ENCODE measurements at places on chromosomes 2 and 18. TPM values are rescaled to one million over a fixed set of nuclear protein-coding genes. Genes with fewer than 3 reads are reported as not detected.

DNA sequence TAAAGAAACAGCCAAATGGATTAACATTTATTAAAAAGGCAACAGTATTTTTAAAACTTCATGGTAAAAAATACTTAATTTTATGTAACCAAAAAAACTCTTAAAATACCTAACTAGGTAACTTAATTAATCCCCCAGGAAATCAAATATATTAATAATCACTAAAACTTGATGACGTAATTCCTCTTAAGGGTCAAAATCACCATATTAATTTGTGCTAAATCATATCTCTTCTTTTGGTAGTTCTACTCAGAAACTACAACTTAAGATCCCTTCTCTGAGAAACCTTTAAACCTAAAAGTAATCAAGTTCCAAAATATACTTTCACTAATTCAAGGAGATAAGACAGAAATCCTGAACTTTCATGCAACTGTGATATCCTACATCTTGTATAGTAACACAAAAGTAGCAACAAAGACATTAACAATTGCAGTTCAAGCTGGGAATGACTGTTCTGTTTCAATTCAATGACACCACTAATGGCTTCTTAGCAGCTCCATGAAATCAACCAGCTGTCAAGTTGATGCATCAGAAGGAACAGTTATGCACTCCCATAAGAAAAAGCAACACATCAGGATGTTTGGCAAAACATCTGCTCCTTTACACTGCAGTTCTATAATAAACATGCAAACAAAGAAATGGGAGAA, 4.0 kb downstream of the BAZ2B start:
- no peak for DNase-seq

- no peak for DNase-seq
Measured at GRCh38 chr2:23586741-23587306, 201.8 kb downstream of the KLHL29 start.

DNA sequence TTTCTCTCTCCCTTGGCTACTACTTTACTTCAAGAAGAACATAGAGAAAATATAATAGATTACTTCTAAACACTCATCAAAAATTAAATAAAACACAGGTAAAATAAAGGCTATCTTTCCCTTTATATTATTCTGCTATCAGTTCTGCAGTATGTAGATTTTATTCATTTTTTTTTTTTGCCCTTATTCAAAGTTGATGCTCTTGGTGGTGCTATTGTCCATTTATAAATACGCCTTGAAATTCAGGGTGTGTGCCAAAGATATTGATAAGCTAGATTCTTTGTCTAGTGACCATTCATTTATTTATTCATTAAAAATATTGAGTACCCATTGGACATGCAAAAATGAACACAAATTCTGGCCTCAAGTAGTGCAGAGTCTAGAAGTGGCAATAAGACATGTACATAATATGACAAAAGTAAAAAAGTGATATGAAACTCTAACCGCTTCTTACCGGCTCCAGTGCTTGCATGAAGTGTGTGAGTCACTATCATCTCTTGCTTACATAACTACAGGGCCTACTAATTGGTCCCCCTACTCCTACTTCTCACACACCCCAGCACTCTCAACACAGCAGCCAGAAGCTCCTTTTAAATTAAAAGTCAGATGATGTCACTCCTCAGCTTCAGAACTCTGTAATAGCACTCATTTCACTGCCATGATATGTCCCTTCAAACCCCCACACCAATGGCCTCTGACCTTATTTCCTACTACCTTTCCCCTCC, 208.3 kb upstream of the FANCL start:
- no peak for DNase-seq

- no peak for DNase-seq
Measured at GRCh38 chr2:105903051-105903674, 158.5 kb downstream of the NCK2 start.

GRCh38 chr2:239668042-239668441, 267.2 kb upstream of the HDAC4 start:
- DNase-seq = no peak

GRCh38 chr2:204730603-204731002, 185.3 kb downstream of the PARD3B start:
- no peak for DNase-seq

GRCh38 chr2:114400890-114401289, 41.6 kb upstream of the DPP10 start:
- no peak for DNase-seq

DNA sequence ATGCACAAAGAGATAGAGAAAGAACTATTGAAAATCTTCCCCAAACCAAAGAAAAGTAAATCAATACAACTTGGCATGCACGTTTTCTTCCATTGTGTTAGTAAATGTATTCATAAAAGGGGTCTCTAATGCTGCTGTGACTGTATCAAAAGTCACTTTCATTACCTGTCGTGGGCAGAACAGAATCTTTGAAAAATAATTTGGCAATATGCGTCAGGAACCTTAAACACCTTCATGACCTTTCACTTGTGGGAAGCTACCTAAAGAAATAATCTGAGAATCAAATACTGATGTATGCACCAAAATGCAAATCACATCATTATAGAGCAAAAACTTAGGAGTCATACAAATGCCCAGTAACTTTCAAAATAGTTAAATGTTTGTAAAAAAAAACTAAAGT, 105.3 kb downstream of the ARL4C start:
- no peak for DNase-seq

DNA sequence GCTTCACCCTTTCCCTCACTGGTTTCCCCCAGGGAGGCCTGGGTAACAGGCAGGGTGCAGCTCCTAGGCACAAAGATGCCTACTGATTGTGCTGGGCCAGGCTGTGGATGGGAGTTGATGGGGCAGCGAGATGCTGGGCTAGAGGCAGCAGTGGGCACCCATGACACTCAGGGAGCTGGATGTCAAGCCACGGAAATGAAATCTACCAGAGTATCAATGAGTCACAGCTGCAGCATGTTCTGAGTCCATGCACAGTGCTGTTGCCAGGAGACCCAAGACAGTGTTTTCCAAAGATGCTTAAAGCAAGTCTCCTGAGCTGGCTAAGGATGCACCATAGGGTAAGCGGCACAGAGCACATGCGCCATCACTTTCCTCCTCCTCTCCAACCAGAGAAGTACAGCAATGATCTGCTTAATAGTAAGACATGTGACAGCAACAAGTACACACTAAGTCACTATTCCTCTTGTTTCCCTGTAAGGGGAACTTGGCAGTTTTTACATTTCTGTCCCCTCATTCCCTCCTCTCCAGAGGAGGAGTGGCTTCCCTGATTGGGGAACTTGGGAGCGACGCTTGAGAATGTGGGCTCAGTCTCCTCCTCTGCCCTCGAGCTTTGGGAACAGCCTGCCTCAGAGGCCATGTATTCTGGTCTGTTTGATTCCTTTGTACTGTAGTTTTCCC, 57.2 kb downstream of the CDC42EP3 start:
- DNase-seq = no peak

- no peak for DNase-seq
Measured at GRCh38 chr18:44897816-44898215, 217.1 kb downstream of the SETBP1 start.

- DNase-seq = peak; percentile 78
Measured at GRCh38 chr2:126657636-126658318, 1.8 kb downstream of the GYPC start.

- DNase-seq = no peak
Measured at GRCh38 chr18:24443870-24444269, 16.6 kb upstream of the HRH4 start.

- DNase-seq = no peak
Measured at GRCh38 chr18:5166606-5167280, 30.3 kb downstream of the AKAIN1 start.

- DNase-seq = no peak
Measured at GRCh38 chr2:117378653-117379052, 435.8 kb upstream of the DDX18 start.

GRCh38 chr2:136135921-136136906, 18.3 kb upstream of the CXCR4 start:
- peak; percentile 56 for DNase-seq

Gene CROCC2
- total RNA-seq = not detected

Gene ID2
- 167 TPM for total RNA-seq

Gene WDSUB1
- 5.3 TPM for total RNA-seq

Gene EPB41L3
- total RNA-seq = 3.4 TPM

Gene CD8B2
- total RNA-seq = 8.6 TPM

Gene SLC38A11
- not detected for total RNA-seq

Gene RAB10
- 88.0 TPM for total RNA-seq

Gene UGT1A10
- total RNA-seq = not detected

Gene SAG
- not detected for total RNA-seq

Gene IL1R2
- total RNA-seq = 0.53 TPM

Measured in activated naive CD8-positive, alpha-beta T cell treated with anti-CD3 and anti-CD28 coated beads, Interleukin-2, amount 10 ng/mL, durations not matched to agents 7 days and 5 days (primary cell).